ENCODE measurements at places on chromosomes 5 and 9.

DNA sequence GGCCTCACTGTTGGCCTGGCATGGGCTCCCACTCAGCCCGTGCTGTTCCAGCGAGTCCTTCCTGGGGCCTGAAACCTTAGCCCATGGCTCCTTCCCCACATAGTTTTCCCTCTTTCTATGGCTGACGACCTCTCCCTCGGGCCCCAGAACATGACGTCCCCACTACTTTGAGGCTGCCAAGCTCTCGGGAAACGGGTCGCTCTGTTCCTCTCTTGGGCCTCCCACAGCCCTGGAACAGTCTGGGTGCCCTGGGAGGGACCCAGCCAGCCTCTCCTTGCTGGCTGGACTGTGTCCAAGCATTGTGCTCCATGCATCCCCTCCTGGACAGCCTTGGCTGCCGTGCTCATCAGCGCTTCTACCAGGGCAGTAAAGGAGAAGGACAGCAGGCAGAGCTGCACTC is 118.3 kb downstream of the SYK start:
- DNase-seq = no peak

GRCh38 chr9:11194246-11194645 is 581.4 kb upstream of the PTPRD start:
- no peak for DNase-seq

- no peak for DNase-seq
Measured at GRCh38 chr5:132788990-132789886, 12.2 kb upstream of the SEPTIN8 start.

- DNase-seq = peak; percentile 61
Measured at GRCh38 chr5:159331093-159331973, 1.0 kb upstream of the IL12B start.

GRCh38 chr9:127897193-127897692 is 2.2 kb downstream of the ST6GALNAC6 start:
- DNase-seq = peak; percentile 73

DNA sequence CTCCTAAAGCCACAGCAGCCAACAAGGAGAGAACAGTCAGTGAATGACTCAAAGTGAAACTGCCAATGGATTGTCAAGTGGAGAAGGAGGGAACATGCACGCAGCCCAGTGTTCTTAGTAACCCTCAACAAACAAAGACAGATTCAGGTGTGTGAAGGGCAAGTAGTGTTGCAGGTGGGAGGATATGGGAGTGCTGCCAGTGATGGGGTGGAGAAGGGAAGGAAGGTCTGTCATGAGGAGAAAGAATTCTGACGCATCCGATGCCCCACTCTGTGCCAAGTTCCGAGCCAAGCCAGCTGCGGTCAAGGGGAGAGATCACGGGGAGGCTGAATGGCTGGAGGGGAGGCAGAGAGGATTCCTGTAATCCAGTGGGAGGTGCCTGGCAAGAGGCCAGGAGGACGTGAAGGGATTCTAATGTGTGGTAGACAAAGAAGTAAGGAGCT is 56.5 kb downstream of the CAST start:
- no peak for DNase-seq

GRCh38 chr9:130842545-130842944 is 7.5 kb downstream of the ABL1 start:
- DNase-seq = no peak

GRCh38 chr9:113593682-113594281 is 130.3 kb downstream of the RGS3 start:
- peak; percentile 94 for DNase-seq

- DNase-seq = no peak
Measured at GRCh38 chr5:178218827-178219226, 13.8 kb downstream of the PHYKPL start.

Measured in common myeloid progenitor, CD34-positive (primary cell).